ENCODE measurements at places on chromosomes 3 and 15.

DNA sequence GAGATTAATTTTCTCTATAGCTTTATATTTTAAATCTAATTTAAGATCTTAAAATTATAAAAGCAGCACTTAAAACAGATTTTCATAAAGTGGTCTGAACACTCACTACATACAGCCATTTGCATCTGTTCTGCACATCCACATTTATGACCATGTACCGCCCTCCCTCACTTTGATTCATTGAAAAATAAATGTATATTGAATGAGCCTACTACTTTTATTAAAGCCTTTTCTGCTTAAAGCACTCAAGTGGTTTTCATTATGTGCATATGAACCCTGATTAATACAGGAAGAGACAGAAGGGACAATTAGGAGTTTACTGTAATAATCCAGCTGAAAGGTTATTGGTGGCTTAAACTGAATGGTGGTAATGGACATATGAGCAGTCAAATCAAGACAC is 129.4 kb downstream of the DLG1 start:
- DNase-seq, result no peak

GRCh38 chr3:169591983-169592644 is 71.4 kb downstream of the MECOM start:
- no peak for DNase-seq

DNA sequence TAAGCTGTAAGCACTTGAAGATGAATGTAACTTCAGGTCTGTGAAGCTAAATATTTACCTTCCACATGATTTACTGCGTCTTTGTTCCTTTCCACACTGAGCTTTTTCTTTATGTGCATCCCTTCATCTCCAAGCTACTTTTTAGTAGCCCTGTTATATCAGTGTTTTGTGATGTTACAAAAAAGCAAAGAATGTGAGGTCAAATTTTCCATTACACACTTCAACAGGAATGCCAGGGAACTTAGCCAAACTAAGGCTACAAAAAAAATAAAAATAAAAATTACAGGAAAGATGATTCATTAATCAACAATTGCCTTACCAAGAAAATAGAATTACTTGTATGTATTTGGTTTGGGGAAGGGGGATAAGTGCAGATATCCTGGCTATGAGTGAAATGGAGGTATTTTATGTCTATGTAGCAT is 73.0 kb downstream of the FILIP1L start:
- no peak for DNase-seq

DNA sequence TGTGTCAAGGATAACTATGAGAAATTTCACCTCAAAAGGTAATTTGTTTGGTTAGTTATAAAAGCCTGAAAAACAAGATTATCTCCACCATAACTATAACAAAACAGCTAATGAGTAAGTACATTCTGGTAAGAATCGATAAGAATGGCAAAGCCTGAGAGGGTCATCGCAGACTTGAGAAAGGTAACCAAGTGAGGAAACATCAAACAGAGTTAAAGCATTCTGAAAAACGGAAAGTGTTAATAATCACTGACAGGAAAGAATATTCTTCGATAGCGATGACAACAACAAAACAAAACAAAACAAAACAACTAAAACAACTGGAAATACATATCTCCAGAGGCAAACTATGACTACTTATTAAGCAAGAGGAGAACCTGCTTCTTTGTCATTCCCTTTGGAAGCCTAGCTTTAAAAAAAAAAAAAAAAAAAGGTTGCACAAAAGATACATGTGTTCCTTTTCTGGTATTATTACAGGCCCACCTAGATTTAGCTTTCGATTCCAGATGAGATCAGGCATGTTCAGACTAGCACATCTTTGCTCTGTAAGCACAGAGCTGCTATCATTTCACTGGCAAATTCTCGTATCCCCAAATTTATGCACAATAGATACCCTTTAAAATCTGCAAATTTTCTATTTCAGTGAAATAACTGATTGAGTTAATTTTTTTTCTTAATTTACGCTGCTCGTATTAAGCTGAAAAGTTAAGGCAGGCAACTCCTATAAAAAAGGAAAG is 155.6 kb downstream of the TIGIT start:
- no peak for DNase-seq

DNA sequence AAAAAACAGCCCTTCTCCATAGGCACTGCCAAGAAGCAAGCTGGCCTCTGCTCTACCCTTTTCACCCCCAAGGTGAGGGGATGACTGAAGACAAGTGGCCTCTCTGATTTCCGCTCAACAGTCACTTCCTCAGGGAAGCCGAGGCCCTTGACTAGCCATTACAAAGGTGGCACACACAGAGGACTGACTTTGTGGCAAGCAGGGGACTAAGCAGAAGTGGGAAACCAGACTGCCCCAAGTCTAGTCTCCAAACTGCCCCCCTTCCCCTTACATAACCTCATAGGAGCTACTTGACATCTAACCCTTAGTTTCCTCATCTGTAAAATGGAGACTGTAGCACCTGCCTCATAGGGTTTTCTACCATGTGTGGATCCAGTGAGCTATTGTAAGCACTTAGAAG is 118.9 kb downstream of the FOXP1 start:
- DNase-seq, result no peak

DNA sequence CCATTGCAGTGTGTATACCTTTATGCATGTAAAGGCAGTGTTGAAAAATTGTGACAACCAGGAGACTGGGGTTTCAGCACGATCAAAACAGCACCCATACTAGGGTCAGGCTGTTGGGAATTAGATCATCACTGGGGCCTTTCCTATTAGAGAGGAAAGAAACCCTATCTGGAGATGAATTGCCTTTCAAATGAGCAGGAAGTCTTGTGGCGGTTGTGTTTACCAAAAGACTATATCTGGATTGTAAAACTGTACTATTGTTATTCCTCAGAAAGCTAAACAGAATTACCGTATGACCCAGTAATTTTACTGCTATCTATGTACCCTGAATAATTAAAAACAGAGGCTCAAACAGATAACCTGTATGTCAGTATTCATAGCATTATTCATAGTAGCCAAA is 10.1 kb downstream of the UBE2E1 start:
- no peak for DNase-seq

GRCh38 chr3:52059781-52060180 is 3.4 kb upstream of the DUSP7 start:
- DNase-seq, result no peak

DNA sequence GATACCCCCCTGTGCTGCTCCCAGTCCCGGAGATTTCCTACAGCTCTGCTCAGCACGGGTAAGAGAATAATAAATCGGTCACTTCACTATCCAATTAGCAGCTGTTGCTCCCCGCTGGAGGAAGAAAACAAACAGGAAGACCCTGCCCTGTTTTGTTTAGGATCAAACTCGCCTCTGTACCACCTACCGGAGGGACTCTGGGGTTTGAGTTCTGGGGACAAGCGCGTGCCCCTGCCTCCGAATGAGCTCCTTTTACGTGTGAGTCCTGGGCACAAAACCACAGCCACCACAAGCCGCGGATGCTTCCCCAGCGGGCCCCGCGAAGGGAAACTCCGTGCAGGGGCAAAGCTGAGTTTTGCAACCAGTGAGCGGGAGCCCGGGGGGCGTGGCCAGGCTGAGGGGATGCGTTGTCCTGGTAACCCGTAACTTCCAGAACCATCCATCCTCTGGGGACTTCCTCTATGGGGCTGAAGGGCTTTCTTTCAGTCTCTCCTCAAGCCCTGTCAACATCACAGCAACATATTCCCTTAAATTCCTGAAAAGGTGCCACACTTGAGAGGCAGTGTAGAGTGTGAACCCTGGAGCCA is 315.7 kb upstream of the PROK2 start:
- peak; percentile 75 for DNase-seq

GRCh38 chr3:71488882-71489281 is 94.6 kb downstream of the FOXP1 start:
- DNase-seq, result no peak

- no peak for DNase-seq
These were observed 197.2 kb upstream of the CTNNB1 start for GRCh38 chr3:41002104-41002503.

GRCh38 chr15:52683580-52683979 is 4.4 kb upstream of the ATOSA start:
- DNase-seq, result no peak

GRCh38 chr3:8303466-8303865 is 198.2 kb upstream of the LMCD1 start:
- no peak for DNase-seq

DNA sequence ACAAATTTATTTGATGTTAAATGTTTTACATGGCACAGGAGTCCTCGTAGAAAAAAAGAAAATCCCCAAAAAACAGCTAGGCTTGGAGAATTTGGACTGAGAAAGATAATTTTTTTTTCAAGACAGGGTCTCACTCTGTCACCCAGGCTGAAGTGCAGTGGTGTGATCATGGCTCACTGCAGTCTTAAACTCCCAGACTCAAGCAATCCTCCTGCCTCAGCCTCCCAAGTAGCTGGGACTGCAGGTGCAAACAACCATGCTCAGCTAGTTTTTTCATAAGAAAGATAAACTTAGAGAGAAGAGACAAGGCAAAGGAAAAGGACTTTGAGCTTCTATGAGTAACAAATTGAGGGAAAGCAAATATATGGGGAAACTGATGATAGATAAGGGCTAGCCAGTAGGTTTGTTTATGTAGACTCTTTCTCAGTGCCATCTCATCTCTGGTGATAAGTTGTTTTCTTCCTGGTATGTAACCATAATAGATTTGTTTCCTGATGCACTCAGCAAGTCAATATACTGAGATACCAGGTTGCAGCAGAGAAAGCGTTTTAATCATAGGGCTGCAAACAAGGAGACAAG is 13.1 kb upstream of the TRMT10C start:
- no peak for DNase-seq

GRCh38 chr3:99429502-99429901 is 208.9 kb upstream of the COL8A1 start:
- no peak for DNase-seq

DNA sequence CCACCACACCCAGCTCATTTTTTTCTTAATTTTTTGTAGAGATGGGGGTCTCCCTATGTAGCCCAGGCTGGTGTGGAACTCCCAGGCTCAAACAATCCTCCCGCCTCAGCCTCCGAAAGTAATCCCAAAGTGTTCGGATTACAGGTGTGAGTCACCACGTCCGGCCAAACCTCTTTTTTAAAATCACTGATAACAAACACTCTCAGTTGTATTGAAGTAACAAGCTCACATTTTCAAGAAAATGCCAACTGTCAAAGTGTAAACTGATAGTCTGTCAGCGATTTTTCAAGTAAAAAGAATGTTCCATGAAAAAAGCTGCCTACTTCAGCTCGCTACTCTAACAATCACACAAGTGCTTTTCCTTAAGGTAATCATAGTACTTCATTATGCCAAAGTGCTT is 33.4 kb downstream of the UBXN7 start:
- DNase-seq, result no peak

- DNase-seq, result no peak
These were observed 315.9 kb upstream of the GPR149 start for GRCh38 chr3:154745929-154746328.

- DNase-seq, result no peak
These were observed 145.4 kb upstream of the SLC24A5 start for GRCh38 chr15:47975427-47975826.

GRCh38 chr3:110821586-110821985 is 250.0 kb upstream of the NECTIN3 start:
- DNase-seq, result no peak

DNA sequence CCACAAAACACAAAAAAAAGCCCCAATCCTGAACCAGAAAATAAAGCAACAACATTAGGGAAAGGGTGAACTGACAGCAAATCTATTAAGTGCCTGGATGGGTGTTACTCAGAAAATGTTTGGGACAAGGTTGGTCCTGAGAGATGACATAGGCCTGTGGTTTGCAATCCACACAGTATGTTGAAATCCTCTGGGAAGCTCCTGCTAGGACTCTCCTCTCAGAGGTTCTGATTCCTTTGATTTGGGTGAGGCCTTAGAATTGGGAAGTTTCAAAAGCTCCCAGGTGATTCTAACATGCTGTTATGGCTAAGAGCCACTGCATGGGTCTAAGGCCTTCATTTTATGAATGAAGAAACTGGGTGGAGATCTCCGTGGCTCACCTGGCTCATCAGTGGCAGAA is 18.4 kb downstream of the CLDN1 start:
- no peak for DNase-seq

DNA sequence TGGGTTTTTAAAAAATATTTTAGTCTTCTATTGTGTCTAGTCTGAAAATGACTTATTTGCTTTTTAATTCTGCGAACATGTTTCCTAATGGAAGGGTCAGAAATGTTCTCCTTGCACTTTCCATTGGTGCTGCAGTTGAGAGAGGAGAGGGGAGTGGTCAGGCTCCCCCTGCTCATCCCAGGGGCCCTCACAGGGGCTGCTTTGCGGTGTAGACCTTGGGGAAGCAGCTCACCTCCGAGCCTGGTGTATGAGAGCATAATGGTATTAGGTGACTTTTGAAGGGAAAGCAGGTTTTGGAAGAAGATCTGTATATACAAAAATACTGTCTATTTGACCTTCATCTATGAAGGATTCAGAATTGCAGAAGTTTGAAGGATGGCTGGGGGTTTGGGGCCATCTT is 28.3 kb downstream of the APBA2 start:
- DNase-seq, result no peak

DNA sequence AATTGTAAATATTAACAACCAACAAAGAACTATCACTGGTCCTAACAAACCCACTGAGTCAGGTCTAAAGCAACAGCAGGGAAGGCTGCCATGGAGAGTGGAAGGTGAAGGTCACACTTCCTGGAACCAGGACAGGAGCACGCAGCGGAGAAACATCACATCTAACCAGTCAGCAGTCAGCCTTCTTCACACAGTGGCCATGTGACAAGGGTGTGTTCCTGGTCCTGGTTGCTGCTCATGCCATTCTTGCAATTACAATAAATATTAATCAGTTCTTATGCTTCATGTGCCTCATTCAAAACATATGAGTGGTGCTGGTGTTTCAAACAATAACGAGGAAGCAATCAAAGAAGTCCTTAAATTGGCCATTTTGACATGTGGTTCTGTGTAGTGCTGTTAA is 162.8 kb downstream of the ARRDC4 start:
- DNase-seq, result no peak

- DNase-seq, result no peak
These were observed 17.4 kb upstream of the TMPRSS7 start for GRCh38 chr3:112017091-112017490.

- no peak for DNase-seq
These were observed 94.6 kb upstream of the RASGRF1 start for GRCh38 chr15:79185199-79185598.

- DNase-seq, result no peak
These were observed 39.8 kb downstream of the PRKCD start for GRCh38 chr3:53200501-53201498.

DNA sequence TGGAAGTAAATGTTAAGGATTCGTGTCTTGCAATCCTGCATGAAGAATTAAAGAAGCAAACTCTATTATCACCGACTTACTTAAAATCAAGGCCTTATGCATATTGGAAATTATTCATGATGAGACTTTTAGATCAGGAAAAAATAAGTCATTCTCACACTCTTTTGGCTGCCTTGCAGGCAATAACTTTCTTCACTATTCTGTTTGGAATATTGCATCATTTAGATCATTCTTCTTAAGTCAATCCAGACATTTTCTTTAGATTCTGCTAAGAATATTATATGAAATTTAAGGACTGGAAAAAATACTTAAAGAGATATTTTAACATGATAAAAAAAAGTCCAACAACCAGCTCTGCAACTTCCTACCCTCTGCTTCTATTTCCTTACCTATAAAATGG is 245.4 kb downstream of the LRRN1 start:
- no peak for DNase-seq
